H7 (cell line): ENCODE measurements at places on chromosomes 1 and 21. TPM values are rescaled to one million over a fixed set of nuclear protein-coding genes. Genes with fewer than 3 reads are reported as not detected.

The PCP4 gene
- 0.24 TPM in 1 of 2 replicates, not detected in the other for total RNA-seq

The RNF187 gene
- total RNA-seq = 175 and 183 TPM in 2 replicates

The GIPC2 gene
- 0.07 and 0.26 TPM in 2 replicates for total RNA-seq

The CENPS gene
- 14.7 and 19.1 TPM in 2 replicates for total RNA-seq

The PCBP3 gene
- total RNA-seq = 1.8 and 8.0 TPM in 2 replicates

The SOX13 gene
- total RNA-seq = 94.4 and 120 TPM in 2 replicates

The JAM2 gene
- total RNA-seq = 0.67 and 1.1 TPM in 2 replicates

The IL20 gene
- not detected in 2 replicates for total RNA-seq

The KCNK1 gene
- total RNA-seq = 34.4 and 41.6 TPM in 2 replicates
